ENCODE measurements at places on chromosomes 3 and 15.

GRCh38 chr3:44576613-44577012, 8.2 kb upstream of the ZNF660 start:
- no peak for DNase-seq

DNA sequence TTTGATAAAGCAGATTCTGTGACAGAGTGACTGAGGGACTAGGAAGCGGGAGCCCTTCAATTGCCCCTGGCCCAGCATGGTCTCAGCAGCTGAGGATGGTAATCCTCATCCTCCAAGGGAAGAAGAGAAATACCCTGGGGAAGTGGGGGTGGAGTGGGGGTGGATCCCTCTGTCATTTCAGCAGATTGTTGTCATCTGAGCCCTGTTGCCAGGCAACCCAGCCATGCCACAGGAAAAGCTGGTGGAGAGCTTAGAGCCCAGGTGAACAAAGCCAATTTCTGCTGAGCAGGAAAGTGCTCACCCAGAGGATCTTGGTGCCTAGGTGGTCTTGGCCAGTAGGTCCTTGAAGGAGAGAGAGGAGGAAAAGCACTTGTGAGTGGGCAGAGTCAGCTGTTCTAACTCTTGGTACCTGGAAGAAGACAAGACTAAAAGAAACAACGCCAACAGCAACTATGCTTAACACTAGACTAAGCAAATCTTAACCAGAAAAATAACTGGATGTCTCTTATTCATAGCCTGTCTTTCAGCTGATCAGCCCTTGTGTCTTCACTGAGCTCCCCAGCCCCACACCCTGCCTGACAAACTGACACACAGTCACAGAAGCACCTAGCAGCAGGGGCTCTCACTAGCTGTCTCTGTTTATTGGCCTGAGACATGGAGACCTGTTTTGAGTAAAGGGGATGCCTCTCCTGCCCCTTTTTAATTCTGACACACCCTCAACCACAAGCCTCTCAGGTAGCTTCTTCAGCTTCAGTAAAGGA, 40.1 kb upstream of the DCLK3 start:
- DNase-seq, result no peak

- DNase-seq, result no peak
Measured at GRCh38 chr15:88022716-88023115, 233.8 kb downstream of the NTRK3 start.

- no peak for DNase-seq
Measured at GRCh38 chr3:19866751-19867347, 67.2 kb downstream of the EFHB start.

DNA sequence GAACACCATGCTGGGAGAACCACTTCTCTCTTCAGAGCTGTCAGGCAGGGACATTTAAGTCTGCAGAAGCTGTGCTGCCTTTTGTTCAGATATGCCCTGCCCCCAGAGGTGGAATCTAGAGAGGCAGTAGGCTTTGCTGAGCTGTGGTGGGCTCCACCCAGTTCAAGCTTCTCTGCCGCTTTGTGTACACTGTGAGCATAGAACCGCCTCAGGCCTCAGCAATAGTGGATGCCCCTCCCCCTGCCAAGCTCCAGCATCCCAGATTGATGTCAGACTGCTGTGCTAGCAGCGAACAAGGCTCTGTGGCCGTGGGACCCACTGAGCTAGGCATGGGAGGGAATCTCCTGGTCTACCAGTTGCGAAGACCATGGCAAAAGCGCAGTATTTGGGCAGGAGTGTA, 121.6 kb downstream of the NFKBIZ start:
- no peak for DNase-seq

GRCh38 chr3:143699424-143699823, 148.8 kb downstream of the SLC9A9 start:
- no peak for DNase-seq

GRCh38 chr3:112519424-112520001, 20.2 kb upstream of the BTLA start:
- peak; percentile 12 for DNase-seq

- DNase-seq, result no peak
Measured at GRCh38 chr3:18635215-18635614, 210.1 kb upstream of the SATB1 start.

GRCh38 chr3:94251566-94251965, 188.7 kb downstream of the NSUN3 start:
- DNase-seq, result no peak

DNA sequence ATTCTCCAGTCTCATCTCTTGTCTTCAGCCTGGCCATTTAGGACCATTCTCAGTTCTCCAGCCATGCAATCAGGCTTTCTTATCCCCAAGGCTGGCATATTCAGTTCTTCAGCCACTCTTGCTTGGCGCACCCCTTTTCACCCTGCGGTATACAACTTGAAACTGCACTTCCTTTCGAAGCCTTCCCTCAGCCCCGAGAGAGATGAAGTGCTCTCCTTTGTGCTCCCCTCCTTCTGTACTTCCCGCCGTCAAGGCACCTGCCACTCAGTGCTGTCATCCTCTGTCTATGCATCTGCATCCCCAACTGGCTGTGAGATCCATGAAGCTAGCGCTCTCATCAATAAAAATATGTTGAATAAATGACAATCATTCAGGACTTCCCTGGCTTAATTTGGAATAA, 45.7 kb downstream of the MORC1 start:
- DNase-seq, result no peak

DNA sequence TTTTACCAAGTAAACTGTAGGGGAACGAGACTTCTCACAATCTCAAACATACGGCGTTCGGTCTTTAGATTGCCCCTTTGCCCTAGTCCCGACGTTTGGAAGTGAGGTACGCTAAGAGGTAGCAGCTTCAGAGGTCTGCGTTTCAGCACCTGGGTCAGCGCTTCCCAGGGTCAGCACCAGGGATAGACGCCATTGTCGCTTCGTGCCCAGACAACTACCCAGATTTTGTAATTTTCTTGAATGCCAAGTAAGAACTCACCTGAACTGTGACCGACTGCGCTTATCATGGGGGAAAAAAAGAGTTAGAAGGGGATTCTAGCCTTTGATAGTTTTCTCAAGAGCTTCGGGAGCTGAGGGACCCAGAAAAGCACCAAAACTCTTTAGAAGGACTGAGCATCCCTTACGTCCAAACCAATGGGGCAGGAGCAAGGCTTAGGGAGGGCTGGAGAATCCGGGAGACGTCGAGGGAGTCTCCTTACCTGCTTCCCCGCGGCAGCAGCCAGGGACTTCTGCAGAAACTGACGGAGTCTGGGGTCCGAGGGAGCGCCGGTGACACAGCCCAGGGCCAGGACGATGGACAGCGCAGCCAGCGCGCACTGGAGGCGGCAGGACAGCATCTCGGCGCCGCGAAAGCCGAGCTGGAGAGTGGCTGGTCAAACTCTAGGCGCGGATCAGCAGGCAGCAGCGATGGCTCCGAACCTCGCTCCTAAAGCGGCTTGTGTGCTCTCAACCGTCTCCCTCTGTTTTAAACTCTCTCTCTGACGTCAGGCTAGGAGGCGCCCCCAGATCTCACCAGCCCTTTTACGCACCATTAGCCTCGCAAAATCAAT, at the start of gene SST:
SST (minus strand) TSS at position 720 of the 830 bp plus-strand sequence; CDS start at position 617, 103 bp downstream.
- DNase-seq, result no peak

DNA sequence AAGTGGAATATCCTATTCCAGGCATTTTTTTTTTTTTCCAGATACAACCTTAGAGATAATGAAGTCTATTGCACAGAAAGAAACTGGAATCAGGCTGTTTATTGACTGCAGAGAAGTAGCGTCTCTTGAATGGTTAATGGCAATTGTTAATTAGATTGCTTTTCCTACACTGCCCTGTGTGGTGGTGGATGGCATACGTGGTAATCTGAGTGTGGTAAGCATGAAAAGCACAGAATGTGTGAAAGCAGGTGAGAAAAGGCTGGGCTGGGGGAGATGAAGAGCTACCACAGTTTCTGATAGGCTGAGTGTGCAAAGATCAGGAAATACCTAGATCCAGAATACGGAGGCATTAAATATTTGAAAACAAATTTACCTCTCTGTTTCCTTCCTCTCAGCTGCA, 486.3 kb upstream of the TBL1XR1 start:
- DNase-seq, result no peak
